ENCODE measurements at places on chromosomes 7 and 10.

DNA sequence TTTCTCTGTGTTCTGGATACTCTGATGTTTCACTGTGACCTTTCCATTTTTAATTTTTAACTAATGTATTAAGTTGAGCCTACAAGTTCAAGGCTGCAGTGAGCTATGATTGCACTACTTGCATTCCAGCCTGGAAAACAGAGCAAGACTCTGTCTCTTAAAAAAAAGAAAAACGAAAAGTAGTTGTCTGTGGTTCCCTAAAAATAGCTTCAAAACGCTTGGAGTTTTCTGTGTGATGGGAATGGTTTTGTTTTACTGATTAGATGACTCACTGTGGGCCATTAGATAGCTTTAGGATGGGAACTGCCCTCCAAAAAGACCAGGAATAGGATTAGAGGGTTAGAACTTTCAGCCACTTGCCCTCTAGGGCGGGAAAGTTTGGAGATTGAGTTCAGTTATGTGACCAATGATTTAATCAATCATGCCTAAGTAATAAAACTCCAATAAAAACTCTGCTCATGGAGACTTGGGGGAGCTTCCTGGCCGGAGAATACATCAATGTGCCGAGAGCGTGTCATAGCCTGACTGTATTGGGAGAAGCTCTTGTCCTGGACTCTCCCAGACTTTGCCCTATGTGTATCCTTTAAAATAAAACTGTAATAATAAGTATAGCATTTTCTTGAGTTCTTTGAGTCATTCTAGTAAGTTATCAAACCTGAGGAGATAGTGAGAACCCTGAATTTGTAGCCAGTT lies 147.1 kb downstream of the LYZL1 start:
- DNase-seq, result no peak

GRCh38 chr10:2986391-2986801 lies 81.0 kb upstream of the PFKP start:
- no peak for DNase-seq

GRCh38 chr10:86341361-86341811 lies 25.2 kb downstream of the GRID1 start:
- no peak for DNase-seq

DNA sequence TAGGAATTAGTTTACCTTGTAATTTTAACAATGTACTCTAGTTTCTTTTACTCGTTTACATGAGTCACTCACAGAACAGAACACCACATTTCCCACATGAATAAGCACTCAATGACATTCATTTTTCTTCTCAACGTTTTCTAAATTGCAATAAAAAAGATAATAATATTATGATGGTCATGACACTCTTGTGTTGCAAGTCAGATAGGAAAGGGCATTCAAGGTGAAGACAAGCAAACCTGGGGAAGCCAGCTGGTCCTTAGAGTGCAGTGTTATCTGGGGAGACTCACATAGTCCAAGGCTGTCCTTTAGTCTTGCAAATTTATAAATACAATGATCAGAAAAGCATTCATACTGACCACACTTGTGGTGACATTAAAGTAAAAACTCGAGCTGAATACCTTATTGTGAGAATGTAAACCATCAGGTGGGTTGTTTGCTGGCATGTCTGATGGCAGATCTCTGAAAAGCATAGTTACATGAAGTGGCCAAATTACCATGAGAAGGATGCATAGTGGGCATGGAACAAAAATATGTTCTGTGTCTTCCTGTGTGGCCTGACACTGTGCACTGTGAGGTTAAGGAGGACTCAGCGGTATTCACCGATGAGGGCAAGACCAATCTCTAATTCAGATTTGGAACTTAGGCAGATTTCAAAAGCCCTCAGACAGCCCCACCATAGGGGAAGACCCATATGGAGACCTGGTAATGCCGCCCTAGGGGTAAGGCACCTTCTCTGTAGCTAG lies 158.9 kb upstream of the ASAH2 start:
- DNase-seq, result no peak

GRCh38 chr7:151863386-151864079 lies 13.4 kb downstream of the PRKAG2 start:
- no peak for DNase-seq

DNA sequence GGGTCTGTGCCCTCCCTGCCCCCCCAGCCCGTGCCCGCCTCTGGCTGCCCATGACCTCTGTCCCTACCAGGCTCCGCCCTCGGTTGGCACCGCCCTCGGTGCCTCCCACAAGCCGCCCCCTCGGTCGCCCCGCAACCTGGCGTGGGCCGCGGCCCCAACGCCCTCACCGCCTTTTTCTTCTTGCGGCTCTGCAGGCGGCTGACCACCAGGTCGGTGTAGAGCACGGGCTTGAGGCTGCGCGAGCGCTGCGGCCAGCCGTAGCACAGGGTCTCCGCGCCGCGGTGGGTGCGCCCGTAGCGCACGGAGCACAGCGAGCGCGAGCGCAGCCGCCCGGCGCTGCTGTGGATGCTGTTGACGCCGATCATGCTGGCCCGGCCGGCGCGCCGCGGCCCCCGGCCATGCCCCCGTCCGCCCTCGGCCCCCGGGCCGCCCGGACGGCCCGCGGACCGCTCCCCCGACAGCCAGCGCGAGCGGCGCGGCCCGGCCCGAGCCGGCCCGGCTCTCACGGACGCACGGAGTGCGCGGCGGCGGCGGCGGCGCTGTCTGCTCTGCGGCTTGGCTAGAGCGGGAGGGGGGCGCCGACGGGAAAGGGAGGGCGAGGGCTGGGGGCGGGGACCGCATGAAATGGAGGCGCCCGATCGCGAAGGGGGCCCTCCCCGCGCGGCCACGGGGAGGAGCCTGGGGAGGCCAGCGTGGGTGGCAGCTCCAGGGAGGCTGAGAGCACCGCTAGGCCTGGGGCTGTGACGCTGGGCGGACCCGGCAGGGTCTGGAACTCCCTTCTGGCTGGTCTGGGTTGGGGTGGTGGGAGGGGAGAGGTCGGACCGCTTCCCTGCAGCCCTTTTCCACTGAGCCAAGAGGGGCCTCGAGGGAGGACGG lies 9.6 kb downstream of the PSD start:
- DNase-seq, result peak; percentile 70

GRCh38 chr10:113386005-113386404 lies 166.8 kb upstream of the HABP2 start:
- DNase-seq, result no peak

DNA sequence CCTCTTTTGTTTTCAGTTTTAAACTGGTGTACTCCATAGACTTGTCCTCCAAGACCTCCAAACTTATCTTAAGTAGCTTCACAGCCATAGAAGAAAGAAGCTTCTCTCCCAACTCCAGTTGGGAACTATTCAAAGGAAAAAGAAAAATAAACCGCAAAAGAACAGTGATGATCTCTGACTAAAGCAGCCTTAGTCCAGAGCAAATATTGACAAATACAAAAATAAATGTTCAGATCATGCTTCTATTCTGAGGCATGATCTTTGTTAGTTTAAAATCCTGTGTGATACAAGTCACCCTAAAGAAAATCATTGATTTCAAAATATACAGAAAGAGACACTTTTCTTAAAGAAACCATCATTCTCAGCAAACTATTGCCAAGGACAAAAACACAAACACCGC lies 373.0 kb upstream of the SMIM30 start:
- no peak for DNase-seq

- no peak for DNase-seq
These were observed 1.2 kb upstream of the ABCF2 start for GRCh38 chr7:151228024-151228866.

DNA sequence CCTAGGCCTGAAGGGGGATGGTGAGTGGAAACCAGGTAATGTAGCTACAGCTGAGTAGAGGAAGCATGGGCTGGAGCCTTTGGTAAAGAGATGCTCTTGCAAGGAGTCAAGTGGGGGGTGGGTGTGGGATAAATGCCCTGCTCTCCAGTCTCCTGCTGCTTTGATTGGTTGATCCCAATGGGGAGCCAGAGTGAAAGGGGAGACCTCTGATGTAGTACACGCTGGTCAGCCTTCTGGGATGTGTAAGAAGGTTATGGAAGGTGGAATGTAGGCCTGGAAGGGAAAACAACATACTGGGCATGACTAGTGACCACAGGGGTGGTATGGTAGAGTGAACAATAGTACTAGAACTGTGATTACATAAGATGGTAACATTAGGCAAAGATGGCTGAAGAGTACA lies 44.3 kb downstream of the TET1 start:
- no peak for DNase-seq

DNA sequence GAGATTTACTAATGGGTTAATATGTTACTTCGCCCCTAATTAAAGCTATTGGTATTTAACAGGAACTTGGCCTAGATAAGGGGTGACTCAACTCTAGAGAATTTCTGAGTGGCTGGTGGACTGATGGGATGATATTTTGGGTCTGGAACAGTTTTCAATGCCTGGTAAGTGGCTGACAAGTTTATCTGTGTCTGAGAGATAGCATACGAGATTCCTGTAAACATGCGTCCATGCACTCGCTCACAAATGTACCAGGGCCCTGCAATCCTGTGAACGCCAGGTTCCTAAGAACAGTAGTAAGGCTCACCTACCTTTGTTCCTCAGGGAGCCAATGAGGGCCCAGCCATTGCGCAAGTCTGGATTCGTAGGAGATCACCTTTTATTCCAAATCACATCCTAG lies 683.8 kb upstream of the ANKRD30A start:
- DNase-seq, result no peak

DNA sequence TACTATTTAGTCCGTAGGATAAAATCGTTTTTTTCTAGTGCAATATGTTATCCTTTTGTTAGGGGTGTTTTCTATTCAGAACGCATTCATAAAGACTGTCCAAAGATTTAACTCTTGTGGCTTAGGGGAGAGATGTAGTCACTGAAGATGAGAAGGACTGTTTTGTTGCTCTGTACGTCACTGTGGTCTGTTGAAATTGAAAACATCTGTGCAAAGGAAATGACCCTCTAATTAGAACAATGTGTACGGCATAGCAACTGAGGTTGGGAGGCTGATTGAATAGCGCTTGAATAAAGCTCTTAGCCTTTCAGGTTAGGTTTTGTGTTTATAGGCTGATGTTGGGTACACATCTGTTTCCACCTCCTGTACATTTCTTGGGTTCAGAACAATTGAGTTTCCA lies 453.4 kb upstream of the AKR1E2 start:
- DNase-seq, result no peak

GRCh38 chr10:2791774-2792443 lies 275.4 kb upstream of the PFKP start:
- no peak for DNase-seq

- no peak for DNase-seq
These were observed 34.9 kb downstream of the IL15RA start for GRCh38 chr10:5942474-5942873.

- DNase-seq, result peak; percentile 24
These were observed 169.3 kb upstream of the AKR1E2 start for GRCh38 chr10:4656576-4657194.

DNA sequence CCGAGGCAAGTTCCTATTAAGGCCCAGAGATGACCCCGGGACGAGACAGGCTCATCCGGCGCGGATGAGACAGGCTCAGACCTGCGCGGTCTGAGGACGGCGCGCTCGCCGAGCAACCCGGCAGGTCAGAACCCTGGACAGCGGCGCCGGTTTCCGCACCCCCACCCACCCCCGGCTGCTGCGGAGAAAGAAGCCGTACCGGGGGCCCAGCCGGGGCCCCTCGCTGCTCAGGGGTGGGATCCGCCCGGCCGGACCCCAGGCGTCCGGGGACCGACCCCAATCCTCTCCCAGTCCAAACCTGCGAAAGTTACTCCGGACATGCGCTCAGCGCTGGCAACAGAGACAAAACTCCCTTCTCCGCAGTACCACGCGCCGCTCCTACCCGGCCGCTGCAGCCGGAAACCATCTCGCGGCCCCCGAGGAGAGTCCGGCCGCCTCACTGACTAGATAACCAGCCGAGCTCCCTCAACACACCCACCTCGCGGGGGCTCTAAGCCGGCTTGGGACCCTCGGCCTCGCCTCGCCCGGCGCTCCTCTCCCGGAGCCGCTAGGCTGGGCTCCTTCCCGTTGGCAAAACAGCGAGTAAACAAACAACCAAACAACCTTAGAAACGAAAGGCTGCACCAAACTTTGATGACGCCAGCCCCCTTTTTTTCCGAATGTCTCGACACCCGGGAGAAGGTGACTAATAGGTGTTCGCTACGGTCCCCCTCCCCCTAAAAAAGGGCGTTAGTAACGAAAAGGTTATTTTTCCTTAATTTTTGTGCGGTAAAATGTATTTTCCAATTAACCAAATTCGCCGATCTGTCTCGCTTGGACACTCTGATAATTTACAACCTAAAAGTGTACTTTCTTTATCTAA lies 2.3 kb upstream of the DRGX start:
- peak; percentile 30 for DNase-seq

Data from activated T-cell treated with anti-CD3 and anti-CD28 coated beads for 24 hours (primary cell).